Lung microvascular endothelial cell (primary cell): ENCODE measurements at places on chromosomes 16 and 17.
A peak's percentile ranks its signal among the peaks of the same experiment; 100 is the strongest.

DNA sequence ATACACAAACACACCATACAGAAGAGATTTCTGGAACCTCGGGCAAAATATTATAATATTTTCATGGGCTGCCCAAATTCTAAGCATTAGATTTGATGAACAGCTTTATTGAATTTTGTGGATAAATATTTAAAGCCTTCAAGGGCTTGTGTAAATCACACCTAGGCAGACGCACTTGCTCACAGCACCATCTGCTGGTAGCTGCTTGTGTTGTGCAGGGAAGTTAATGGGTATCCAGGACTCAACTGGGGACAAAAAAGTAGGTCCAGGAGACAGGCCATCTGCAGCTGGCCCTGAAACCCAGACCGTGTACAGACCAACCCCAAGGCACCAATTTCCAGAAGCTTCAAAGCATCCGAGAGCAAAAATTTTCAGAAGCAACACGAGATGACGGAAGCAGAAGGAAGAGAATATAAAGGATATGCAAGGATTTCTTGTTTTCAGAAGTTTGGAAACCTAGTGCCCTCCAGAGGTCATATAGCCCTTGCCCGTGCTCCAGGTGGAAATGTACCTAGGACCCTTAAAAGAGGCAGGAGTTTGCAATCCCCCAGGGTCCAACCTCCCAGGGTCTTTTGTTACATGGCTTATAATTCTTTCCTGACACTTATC lies 140.0 kb downstream of the CHD9NB start:
- DNase-seq = peak; percentile 89

- DNase-seq = no peak
Observed at GRCh38 chr17:48497103-48497502, 33.7 kb downstream of the HOXB1 start.

- DNase-seq = no peak
Observed at GRCh38 chr16:85042606-85043005, 15.0 kb downstream of the KIAA0513 start.

DNA sequence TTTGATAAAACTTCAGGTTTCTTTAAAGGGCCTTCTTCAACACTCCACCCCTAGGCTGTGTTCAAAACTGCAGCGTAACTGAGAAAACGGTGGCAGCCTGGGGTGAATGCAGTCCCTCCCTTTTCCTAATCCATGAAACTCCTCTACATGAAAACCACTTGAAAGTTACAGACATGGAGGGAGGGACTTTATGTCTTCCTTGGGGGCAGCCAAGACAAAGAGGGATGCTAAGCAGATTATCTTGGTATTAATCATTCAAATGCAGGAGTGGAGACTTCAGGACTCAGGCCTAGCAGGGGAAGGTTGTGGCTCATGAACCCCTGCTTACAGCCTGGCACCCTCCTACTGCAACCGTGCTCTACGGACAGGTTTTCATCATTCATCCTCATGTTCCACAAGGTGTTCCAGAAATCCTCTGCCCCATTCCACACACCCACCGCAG lies 46.8 kb downstream of the RNF112 start:
- DNase-seq = no peak

GRCh38 chr17:74512036-74512435 lies 19.2 kb downstream of the CD300LB start:
- DNase-seq = no peak

DNA sequence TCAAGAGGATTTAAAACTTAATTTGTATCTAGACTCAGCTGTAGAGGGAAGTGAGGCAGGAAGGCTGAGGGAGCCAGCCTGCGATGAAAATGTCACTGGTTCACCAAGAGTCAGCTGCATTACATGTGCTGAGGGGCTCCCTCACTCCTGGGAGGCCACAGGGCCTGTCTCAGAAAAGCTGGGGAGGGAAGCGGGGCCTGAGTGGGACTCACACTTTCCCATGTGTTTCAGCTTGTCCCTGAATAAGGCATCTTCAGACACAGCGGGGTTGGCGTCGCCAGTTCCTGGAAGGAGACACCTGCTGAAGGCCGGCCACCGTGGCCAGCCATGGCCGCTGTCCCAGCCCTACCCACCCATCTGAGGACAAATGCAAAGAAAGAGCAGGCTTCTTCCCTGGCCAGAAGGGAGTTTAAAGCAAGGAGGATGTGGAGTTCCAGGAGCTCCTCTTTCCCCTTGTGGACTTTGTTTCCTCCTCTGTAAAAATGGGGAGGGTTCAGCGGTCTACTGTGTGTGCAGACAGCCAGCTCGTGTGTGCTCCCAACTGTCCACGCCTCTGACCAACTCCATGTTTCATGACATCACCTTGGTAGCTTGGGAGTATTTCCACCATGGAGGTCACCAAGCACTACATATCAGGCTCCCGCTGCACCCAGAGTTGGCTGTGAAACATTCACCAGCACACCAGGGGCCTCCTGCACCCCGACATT lies 19.2 kb upstream of the MRPS23 start:
- no peak for DNase-seq

- DNase-seq = no peak
Observed at GRCh38 chr17:41190328-41190727, 641 bp downstream of the KRTAP9-1 start.

GRCh38 chr16:81567987-81568748 lies 123.6 kb downstream of the CMIP start:
- DNase-seq = peak; percentile 31

GRCh38 chr16:79554912-79555311 lies 45.6 kb downstream of the MAF start:
- DNase-seq = no peak

DNA sequence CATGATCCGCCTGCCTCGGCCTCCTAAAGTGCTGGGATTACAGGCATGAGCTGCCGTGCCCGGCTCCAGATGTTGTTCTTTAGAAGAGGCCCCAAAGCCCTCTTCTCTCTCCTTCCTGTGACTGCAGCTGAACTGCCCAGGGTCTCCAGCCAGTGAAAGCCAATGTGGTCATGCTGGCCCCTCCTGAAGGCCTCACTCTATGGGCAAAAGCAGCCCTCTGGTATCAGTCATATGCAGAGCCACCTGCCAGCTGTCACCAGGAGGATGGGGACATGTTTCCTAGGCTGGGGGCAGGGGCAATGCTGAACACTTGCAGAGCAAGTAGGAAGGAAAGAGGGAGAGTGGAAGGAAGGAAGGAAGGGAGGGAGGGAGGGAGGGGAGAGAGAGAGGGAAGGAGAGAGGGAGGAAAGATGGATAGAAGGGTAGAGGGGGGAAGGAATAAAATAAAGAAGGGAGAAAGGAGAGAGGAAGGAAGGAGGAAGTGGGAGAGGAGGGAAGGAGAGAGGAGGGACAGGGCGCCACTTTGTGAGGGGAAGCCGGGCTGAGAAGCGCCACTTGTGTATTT lies 36.0 kb downstream of the SOCS3 start:
- peak; percentile 45 for DNase-seq

DNA sequence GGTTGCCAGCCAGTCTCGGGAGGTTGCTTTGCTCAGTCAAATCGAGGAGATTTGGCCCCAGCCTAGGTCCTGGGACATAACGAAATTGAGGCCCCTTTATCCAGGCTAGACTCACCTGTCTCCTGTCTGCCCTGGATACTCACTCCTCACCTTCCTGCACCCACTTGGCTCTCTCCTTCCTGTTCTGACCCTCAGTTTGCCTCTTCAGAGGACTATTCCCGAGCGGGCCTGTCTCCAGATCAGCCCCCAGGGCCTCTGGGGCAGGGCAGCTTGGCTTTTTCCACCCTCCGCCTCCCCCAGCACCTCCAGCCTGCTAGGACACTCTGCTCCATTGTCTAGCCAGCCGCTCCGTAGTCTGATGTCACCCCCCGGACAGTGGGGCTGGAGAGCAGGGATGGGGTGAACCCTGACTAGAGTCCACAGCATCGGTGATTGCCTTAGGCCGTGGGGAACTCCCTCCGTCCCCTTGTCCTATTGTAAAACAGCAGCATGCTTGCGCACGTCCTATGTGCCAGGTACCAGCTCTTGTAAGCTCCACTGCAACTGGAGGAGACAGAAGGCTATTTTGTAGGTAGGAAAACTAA lies 8.8 kb downstream of the WFIKKN2 start:
- no peak for DNase-seq

- no peak for DNase-seq
Observed at GRCh38 chr17:44749076-44749979, 9.5 kb upstream of the ADAM11 start.

- peak; percentile 90 for DNase-seq
Observed at GRCh38 chr17:31842195-31843069, 16.6 kb downstream of the COPRS start.

DNA sequence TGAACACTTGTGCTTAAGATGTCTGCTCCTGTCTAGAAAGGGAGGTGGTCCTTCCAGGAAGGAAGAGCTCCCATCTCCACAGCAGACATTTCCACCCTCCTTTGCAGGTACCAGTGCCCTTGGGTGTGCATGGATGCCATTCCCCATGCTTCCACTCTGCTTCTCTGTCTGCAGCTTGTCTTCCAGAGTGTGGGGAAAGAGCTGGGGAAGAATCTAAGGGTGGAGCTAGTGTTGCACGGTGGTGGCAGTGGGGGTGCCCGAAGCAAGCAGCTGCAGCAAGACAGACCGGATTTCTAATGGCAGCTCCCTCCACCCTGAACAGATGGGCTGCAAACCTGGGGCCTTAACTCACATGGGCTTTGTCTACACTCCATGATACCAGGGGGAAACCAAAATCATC lies 22.6 kb upstream of the HOXB13 start:
- DNase-seq = no peak

DNA sequence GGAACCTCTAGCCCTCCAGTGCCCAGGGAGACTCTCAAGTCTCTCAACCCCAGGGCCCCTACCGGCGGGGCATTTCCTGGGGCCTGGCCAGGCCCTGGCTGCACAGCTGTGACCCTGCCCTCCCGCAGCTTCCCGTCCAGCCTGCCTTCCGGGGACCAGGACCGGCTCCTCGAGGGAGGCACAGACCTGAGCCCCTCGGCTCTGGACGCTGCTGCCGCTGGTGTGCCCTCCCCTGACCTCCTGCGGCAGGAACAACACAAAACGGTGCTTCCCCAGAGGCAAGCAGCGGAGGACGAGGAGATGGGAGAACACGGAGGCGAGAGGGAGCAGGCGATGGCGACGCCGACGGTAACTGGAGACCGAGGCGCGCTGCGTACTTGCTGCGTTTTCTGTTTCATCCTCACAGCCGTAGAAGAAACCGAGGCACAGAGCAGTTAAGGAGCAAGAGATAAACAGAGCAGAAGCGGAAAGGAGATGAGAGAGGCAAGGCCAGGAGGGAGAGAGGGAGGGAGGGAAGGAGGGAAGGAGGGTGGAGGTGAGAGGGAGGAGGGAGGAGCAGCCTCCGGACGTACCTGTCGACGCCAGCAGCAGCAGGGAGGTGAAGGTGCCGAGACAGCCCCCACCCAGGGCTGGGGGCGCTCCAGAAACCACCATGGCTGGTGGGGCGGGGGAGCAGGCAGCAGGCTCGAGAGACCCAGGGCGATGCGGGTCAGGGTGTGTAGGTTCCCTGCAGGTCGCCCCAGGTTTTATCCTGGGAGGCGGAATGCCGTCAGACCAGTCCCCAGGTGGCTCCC lies at the start of gene PRSS22:
Gene PRSS22, minus strand, starts transcription at position 720 of the 794 bp plus-strand sequence. Its CDS starts 66 bp downstream, at position 654.
- no peak for DNase-seq

- DNase-seq = no peak
Observed at GRCh38 chr17:11627301-11627940, 29.2 kb downstream of the DNAH9 start.

- no peak for DNase-seq
Observed at GRCh38 chr16:53980675-53981074, 276.7 kb downstream of the FTO start.

GRCh38 chr17:10042589-10043244 lies 137.6 kb upstream of the RCVRN start:
- DNase-seq = no peak
